ENCODE measurements at places on chromosomes 4 and X. TPM values are rescaled to one million over a fixed set of nuclear protein-coding genes. Genes with fewer than 3 reads are reported as not detected.

- no peak for DNase-seq
These were observed 145.9 kb downstream of the CPEB2 start for GRCh38 chr4:15148199-15148598.

DNA sequence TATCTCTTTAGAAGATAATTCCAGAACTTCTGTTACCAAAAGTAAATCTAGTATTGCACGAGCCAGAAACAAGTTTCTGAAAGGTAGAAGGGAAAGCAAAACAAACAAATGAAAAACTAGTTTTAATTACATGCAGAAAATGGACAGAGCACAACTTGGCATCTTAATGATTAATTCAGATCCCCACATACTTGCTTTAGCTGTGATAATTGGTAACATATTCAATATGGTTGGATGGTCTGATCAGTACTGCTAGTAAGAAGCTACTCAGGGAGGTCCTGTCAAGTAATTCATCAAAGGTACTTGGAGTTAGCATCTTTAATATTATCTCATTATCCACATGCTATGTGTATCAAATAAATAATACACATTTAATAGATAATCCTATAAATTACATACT, 204.3 kb downstream of the TRAM1L1 start:
- no peak for DNase-seq

GRCh38 chr4:5030221-5030620, 11.0 kb upstream of the CYTL1 start:
- DNase-seq = no peak

DNA sequence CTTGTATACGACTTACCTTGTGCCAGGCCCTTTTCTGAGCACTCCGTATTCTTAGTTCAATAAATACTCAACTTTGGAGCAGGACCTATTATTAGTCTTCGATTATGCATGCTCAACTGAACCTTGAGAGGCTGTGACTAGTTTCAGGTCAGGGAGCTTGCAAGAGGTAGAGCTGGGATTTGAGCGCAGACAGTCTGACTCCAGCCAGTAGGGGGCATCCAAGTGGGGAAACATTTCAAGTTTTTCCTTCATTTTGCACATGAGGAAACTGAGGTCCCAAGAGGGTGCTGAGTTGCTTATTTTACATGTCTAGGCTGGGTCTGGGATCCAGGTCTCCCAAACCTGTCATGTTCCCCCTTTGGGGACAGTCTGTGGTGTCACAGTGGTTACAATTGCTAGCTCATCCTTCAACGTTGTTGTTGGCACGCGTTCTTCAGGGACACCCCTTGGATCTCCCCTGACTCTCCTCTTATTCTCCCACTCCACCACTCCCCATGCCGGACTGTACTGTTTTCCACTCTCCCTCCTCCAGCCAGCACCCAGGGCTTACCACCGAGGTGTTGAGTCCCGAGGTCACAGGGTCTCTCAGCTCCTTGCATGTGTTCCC, 6.7 kb upstream of the PRICKLE3 start:
- DNase-seq = no peak

- no peak for DNase-seq
These were observed 156.0 kb downstream of the TBX22 start for GRCh38 chrX:80170581-80170980.

GRCh38 chrX:126170720-126171119, 4.6 kb upstream of the DCAF12L2 start:
- no peak for DNase-seq

DNA sequence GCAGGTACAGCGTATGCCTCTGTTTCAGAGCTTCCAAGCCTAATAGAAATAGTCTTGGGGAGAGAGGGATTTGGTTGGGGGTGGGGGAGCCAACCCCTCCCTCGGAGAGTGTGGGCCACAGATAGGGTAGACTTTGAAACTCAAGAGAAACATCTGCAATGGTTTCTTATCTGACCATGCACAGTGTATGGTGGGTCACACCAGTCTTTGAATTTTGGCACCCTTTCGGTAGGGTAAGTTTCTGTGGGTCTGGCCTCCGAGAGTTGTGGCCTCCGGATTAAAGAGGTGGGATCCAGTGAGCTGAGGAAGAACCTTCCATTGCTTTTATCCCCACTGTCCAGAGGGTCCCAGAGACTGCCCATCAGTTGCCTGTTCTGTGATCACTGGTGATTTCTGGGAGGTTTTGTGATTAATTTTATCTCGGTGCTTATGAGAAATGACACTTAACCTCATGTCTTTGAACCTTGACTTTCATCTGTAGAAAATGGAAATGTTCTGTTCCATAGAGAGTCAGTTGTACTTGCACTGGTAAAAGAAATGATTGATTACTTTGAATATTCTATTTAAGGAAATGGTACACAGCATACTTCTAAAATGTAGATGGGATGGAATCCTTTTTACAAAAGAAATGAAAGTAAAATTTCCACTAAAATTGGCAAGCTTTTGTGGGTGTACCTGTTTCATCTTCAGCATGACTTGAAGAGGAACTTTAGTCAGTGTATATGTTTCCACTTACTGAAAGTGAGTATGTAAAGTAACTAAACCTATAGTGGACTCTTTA, 62.7 kb downstream of the TMEM131L start:
- DNase-seq = no peak

GRCh38 chr4:17664755-17665154, 50.3 kb downstream of the MED28 start:
- no peak for DNase-seq

GRCh38 chrX:97849951-97850350, 966.2 kb downstream of the RPA4 start:
- DNase-seq = no peak

The BST1 gene
- 3.8 TPM for total RNA-seq

The FOXP3 gene
- total RNA-seq = not detected

The WNK3 gene
- total RNA-seq = 0.73 TPM

The HSD17B13 gene
- total RNA-seq = 0.22 TPM
